ENCODE measurements at places on chromosomes 2 and 18. TPM values are rescaled to one million over a fixed set of nuclear protein-coding genes. Genes with fewer than 3 reads are reported as not detected.

SFTPB gene
- total RNA-seq, result not detected

DNA sequence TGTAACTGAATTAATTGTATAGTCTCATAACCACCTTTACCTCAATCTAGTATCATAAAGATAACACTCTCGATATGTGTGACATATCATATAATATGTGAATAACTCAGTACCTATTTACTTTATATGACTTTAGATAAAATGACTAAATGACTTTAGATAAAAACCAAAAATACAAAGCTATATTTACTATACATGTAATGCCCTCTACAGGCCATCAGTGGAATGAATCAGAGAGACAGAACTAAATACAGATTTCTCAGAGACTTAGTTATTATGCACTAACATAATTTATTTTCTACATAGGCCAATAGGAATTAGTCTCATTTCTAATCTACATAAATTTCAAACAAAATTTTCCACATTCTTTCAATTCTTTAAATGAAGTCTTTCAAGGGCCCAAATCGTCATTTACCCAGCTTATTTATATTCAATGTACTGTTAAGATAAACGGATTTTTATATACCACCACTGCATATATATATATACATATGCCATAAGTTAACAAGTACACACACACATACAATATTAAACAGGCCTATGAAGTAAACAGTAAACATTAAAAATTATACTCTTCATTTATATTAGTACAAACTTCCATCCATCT lies 219.9 kb downstream of the EXOC6B start:
- no peak for DNase-seq
- H3K4me3 ChIP-seq, result no peak overlapping the region
- no peak overlapping the region for H3K27ac ChIP-seq
- no peaks in the 10 kb centered on the region for H3K27me3 ChIP-seq

DNA sequence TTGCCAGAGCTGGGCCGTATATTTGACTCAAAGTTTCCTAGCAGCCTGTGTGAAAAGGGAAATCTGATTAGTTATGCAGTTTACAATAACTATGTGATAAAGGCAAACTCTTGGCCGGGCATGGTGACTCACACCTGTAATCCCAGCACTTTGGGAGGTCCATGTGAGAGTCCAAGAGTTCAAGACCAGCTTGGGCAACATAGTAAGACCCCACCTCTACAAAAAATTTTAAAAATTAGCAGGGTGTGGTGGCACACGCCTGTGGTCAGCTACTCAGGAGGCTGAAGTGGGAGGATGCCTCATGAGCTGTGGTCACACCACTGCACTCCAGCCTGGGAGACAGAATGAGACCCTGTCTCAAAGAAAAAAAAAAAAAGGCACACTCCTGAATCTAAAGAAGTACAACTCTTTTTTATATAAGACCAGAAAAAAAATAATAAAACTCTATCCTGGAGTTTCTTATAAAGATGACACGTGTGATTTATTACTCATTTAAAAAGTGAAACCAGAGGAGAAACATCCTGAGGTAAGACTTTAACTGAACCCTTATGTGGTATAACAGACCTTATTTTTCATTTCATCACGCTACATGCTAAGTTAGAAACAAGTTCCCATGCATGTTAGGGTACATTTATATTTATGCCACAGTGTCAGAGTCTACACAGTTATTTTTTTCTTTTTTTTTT lies 32.6 kb upstream of the KCMF1 start:
- H3K36me3 ChIP-seq, result peaks cover 3% of the 10 kb centered on the region
- no peaks in the 10 kb centered on the region for H3K27me3 ChIP-seq
- peaks cover 5% of the 10 kb centered on the region for H3K4me1 ChIP-seq
- H3K27ac ChIP-seq, result no peak overlapping the region

DNA sequence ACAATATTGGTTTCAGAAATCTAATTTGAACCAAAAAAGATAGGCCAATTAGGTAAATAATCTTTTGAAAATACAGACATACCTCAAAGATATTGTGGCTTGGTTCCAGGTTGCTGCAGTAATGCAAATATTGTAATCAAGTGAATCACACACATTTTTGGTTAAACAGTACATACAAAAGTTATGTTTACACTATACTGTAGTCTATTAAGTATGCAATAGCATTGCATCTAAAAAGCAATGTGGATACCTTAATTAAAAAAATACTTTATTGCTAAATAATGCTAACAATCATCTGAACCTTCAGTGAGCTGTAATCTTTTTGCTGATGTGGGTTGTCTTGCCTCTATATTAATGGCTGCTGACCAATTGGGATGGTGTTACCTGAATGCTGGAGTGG lies 67.3 kb downstream of the KYNU start:
- DNase-seq, result no peak
- no peak overlapping the region for H3K27ac ChIP-seq
- H3K4me1 ChIP-seq, result peaks cover 19% of the 10 kb centered on the region
- H3K27me3 ChIP-seq, result no peaks in the 10 kb centered on the region

DNA sequence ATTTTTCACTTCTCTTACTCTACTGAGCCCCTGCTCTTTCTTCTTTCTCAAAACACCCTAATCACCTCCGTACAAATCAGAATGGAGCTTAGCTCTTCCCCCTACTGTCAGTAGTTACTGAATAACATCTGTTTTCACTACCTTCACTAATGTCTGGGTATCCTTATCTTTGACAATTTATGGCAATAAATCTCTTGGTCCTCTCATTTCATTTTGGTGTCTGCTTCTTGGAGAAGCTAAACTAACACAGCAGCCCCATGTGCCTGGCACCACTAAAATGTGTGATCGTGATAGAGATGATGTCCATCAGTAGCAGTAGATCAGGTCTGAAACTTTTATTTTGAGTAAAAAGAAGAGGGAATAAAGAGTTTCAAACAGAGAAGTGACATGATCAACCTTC lies 496.5 kb downstream of the PID1 start:
- no peak overlapping the region for H3K27ac ChIP-seq
- no peaks in the 10 kb centered on the region for H3K36me3 ChIP-seq
- H3K27me3 ChIP-seq, result no peaks in the 10 kb centered on the region
- no peaks in the 10 kb centered on the region for H3K4me1 ChIP-seq
- no peak for DNase-seq
